Prostate gland (tissue), 2 donors: ENCODE measurements at places on chromosomes 6 and 20. TPM values are rescaled to one million over a fixed set of nuclear protein-coding genes. Genes with fewer than 3 reads are reported as not detected.

The FNDC11 gene
- total RNA-seq, result 12.1 TPM

The GUCA1A gene
- 2.1 TPM for total RNA-seq

The STMND1 gene
- total RNA-seq, result not detected

The PLN gene
- total RNA-seq, result 13.3 TPM

DNA sequence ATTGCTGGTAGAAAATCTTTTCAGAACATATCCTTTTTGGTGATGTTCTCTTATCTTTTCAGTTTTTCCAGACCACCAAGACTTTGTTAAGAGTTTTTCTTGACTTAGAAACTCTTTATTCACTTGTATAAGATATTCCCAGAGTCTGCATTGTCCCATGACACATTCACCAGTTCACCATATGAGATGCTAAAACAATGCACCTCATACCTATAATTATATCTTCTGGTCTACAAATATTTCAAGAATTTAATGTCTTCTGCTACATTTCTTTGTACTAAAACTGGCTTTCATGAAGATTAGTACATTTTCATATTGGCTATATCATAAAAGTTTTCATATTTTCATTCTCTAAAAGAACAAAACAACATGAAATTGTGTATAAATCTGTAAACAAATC lies 111.3 kb downstream of the ADGRG6 start:
- DNase-seq, result no peak

GRCh38 chr6:90385759-90386313 lies 89.2 kb upstream of the BACH2 start:
- DNase-seq, result no peak

- DNase-seq, result no peak
Observed at GRCh38 chr6:32163559-32164258, 686 bp upstream of the EGFL8 start.

- DNase-seq, result no peak
Observed at GRCh38 chr20:17816804-17817587, 117.2 kb downstream of the BANF2 start.
